Stimulated activated CD8-positive, alpha-beta memory T cell treated with anti-CD3 and anti-CD28 coated beads, Interleukin-7, amount 100 ng/mL, for 24 hours (primary cell): ENCODE measurements at places on chromosomes 3 and 15.

- no peak for DNase-seq
Observed at GRCh38 chr15:37931868-37932267, 2.6 kb upstream of the TMCO5A start.

GRCh38 chr3:81516042-81516441, 245.4 kb downstream of the GBE1 start:
- no peak for DNase-seq

GRCh38 chr3:48692551-48692950, 6.8 kb upstream of the NCKIPSD start:
- no peak for DNase-seq

DNA sequence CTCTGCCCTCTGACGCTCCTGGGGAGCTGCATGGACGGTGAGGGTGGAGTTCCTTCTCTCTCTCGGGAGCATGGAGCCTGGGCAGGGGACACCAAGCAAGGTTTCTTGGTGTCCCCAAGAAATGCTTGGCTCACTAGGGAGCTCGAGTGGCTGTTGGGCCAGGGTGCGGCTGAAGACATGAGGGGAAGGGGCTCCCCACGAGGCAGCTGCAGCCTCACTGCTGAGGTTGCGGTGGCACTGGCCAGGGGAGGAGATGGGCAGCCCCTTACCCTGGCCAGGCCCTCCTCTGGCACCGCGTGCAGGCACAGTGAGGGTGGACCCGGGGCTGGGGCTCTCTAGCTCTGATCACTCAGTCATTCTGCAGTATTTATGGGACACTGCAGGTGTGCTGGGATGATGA, 43.5 kb upstream of the SLC41A3 start:
- no peak for DNase-seq

DNA sequence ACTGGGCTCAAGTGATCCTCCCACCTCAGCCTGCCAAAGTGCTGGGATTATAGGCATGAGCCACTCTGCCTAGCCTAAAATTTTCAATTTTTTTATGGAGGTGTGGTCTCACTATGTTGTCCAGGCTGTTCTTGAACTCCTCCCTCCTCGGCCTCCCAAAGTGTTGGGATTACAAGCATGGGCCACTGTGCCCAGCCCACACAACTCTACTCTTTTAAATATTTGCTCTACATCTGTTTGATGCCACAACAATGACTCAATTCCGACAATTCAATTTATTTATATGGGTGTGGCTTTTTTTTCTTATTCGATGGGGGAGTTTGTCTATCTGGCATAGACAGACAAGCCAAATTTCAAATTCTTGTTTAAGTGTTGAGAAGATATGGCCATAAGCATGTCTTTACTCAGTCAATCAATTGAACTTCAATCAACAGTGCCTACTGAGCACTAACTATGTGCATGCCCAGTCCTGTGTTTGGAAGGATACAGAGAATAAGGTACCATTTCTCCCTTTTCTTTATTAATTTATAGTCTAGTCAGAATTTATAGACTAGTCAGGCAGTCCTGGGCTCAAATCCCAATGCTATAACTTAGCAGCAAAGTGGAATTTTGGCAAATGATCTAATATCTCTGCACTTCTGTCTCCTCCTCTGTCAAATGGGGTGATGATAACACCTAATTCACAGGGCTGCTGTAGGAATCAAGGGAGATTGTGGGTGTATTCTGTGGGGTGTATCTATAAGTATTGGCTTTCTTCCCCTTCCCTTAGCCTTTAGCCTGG, 54.6 kb upstream of the PIAS1 start:
- no peak for DNase-seq

- DNase-seq = no peak
Observed at GRCh38 chr3:139418144-139418543, 28.7 kb upstream of the COPB2 start.

GRCh38 chr15:62524848-62525247, 359.8 kb upstream of the C2CD4B start:
- no peak for DNase-seq

- no peak for DNase-seq
Observed at GRCh38 chr3:15164340-15164739, 41.7 kb upstream of the CAPN7 start.

- no peak for DNase-seq
Observed at GRCh38 chr15:43186003-43186353, 775 bp downstream of the CCNDBP1 start.

DNA sequence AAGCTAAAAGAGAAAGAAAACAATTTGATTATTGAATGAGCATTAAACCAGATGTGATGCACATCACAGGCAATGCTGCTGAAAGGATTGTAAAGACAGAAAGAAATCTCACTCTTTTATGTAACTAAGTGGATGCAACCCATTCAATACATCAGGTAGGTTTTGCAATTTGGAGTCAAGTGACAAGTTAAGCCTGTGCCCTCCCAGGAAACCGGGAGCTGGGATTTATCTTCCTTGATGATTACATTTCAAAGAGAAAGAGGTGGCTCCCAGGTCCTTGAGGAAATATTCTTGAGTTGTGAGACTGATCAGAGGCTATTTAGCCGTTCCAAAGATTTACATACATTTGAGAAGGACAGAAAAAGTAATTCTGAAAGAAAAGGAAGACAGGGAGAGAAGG, 219.0 kb upstream of the PROK2 start:
- no peak for DNase-seq

GRCh38 chr3:32460031-32460749, 42.5 kb downstream of the CMTM6 start:
- DNase-seq = no peak

DNA sequence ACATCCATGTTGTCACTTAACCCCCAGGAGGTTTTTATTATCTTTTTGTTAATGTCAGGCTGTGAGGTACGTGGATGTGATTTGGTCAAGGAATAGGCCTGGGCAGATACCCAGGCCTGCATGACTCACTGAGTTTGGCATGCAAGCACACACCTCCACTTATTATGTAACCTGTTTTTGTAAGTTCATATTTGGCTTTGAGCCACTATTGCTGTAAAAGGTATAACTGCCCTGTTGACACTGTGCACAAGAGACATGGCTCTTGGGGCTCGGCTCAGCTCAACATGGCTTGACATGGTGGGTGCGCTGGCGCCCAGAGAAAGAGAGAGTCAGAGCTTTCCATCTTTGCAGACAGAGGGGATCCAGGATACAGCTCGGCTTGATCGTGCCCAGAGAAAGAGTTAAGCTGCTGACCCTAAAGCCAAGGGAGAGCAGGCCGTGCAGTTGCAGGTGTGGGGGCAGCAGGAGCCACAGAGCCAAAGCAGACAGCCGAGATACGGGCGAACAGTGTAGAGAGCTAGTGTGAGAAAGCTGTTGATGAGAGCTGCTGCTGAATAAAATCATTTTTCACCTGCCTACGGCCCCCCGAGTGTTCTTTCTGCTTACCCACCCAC, 67.9 kb upstream of the UNC13C start:
- no peak for DNase-seq

DNA sequence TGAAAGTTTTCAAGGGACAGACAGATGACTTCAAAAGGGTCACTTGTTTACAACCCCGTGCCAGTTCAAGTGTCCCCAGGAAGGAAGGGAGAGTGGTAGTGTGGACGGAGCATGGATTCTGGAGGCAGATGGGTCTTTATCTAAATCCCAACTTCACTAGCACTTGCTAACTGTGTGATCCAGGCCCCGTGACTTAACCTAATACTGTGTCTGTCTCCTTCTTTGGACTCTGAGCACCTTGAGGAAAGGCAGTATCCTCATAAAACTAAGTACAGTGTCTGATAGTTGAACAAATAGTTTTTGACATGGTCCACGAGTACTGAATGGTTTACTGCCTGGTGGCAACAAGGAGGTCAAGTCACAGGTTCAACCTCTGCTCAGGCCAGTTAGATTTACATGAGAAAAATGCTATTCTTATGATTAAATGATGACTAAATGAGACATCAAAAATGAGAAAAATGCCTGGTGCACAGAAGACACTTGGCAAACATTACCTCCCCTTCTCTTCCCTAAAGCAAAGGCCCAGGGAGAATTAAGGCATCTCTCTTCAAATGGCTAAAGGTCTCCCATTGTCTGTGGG, 48.9 kb downstream of the ABCC5 start:
- DNase-seq = no peak

- no peak for DNase-seq
Observed at GRCh38 chr15:86915811-86916331, 836.2 kb downstream of the AGBL1 start.

- DNase-seq = no peak
Observed at GRCh38 chr15:73744293-73744692, 8.9 kb downstream of the INSYN1 start.

- DNase-seq = no peak
Observed at GRCh38 chr3:104359546-104359945, 1007.2 kb upstream of the ALCAM start.

DNA sequence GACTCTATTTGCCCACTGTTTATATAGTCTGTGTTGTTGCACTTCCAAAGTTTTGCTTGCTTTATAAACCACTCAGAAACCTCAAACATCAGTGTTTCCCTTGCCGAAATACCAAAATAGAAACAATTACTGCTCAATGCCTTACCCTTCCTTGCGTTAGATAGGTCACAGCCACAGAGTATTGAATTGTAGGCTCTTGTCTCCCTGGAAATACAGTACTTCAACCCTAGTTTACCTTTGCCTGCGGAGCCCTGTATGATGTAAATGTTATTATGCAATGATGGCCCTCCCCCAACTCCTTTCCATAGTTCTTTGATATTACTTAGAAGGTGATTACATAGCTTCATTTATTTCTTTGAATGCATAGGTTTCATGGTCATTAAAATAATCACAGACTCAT, 44.2 kb downstream of the SOX2 start:
- DNase-seq = no peak

DNA sequence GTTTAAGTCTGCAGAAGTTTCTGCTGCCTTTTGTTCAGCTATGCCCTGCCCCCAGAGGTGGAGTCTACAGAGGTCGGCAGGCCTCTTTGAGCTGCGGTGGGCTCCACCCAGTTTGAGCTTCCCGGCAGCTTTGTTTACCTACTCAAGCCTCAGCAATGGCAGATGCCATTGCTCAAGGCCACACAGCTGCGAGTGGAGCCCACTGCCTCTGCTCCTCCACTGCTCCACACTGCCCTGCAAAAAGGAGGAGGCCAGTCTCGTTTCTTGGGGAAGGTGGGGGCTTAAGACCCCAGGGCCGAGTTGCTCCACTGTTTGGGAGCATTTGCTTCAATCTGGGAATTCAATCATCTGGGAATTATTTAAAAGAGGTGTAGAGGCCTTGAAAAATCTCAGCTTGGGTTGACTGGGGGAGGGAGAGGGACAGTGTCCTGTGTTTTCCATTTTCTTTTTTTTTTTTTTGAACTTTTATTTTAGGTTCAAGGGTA, 144.6 kb upstream of the MEF2A start:
- DNase-seq = no peak

DNA sequence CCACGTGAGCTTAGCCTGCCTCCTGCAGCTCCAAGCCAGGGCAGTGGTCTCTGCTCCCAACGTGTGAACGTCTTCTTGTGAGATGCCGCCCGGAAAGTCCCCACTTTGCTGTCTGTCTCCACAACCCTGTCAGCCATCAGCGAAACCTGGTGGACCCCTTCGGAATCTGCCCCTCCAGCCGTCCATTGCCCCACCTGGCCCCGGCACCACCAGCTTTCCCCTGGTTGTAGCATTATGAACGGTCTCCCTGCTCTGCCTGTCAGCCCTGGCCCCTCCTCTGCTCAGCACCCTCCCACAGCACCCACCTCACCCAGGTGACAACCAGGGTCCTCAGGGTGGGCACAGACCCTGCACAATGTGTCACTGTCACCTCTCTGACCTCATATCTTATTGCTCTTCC, 71.1 kb downstream of the HMCES start:
- no peak for DNase-seq

DNA sequence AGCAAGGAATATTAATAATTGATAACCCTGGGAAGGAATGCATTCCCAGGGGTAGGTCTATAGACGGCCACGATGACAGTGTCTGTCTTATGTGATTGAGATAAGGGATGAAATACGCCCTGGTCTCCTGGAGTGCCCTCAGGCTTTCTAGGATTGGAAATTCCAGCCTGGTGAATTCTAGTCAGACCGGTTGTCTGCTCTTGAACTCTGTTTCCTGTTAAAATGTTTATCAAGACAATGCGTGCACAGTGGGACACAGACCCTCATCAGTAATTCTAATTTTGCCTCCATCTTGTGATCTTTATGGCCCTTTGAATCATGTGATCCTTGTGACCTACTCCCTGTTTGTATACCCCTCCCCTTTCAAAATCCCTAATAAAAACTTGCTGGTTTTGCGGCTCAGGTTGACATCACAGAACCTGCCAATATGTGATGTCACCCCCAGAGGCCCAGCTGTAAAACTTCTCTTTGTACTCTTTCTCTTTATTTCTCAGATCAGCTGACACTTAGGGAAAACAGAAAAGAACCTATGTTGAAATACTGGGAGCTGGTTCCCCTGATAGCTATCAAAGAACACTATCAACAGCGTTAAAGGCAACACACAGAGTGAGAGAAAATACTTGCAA, 183.3 kb downstream of the PDE8A start:
- no peak for DNase-seq

GRCh38 chr3:56591262-56591661, 34.3 kb downstream of the CCDC66 start:
- DNase-seq = no peak

- no peak for DNase-seq
Observed at GRCh38 chr3:31048143-31048542, 153.7 kb upstream of the GADL1 start.

GRCh38 chr3:150680562-150680961, 23.2 kb downstream of the ERICH6 start:
- no peak for DNase-seq

DNA sequence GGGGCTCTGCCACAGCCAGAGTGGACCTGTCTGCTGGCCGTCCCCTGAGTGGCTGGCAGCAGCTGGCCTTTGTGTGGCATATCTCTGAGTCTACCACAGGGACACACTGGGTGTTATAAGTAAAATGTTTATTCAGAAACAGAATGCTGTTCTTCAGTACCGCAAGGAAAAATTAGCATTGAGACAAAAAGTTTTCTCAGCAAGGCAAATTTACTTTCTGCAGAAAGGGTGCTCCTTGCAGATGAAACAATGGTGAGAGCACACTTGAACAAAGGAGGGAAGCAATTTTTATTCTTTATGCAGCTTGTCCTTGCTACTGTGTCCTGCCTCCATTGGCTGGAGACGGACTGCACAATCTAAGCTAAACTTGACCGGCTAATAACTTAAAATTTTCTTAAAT, 4.0 kb downstream of the TMEM89 start:
- DNase-seq = no peak

DNA sequence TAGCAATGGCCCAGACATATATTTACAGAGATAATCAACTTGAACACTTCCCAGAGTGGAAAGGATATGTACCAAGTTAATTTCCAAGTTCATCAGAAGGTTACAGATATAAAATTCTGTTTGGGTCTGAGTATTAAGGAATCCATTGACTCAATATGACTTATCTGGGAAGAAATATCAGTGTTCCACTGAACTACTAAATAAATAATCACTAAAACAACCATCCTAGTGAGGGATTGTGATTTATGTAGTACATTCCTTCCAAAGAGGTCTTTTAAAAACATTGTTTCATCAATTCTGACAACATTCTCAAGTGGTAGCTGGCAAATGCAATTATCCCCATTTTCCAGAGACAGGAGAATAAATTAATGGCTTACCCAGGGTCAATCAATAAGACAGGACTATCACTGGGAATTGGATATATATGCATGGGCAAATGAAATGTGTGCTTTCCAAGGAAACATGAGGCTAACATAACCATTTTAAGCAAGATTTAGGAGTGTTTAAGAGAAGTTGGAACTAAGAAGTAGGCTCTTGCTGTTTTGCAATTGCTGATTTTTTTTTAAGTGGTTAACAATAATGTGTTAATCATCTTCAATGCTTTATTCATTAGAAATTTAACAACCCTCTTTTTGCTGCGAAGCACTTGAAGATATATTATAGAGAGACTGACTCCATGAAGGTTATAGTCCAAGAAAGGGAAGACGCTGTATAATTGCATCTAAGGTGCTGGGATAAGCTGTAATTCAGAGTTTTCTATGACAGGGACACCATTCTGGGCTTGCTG, 37.9 kb downstream of the SLC9A9 start:
- no peak for DNase-seq
